ENCODE measurements at places on chromosomes 12 and 14.

DNA sequence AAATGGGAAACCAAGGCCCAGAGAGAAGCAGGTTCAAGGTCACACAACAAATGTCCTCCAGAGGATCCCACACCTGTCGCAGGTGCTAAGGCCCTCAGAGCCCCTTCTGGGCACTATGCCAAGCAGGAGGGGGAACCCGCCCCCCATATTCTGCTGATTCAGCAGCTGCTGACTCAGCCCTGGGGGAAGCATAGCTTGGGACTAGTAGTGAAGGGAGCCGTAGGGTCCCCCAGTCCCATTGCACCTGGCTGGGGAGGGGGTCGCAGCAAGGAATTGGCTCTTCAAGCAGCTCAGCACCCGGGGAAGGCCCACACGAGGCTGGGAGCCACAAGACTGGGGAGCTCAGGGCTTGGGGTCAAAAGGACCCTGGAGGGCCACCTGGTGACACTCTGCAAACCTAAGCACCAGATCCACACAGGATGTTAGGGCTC, 1.0 kb downstream of the RASAL1 start:
- DNase-seq, result no peak

GRCh38 chr12:66903782-66904396, 225.0 kb upstream of the GRIP1 start:
- no peak for DNase-seq

GRCh38 chr12:51589557-51590176, 1.4 kb upstream of the SCN8A start:
- DNase-seq, result no peak

DNA sequence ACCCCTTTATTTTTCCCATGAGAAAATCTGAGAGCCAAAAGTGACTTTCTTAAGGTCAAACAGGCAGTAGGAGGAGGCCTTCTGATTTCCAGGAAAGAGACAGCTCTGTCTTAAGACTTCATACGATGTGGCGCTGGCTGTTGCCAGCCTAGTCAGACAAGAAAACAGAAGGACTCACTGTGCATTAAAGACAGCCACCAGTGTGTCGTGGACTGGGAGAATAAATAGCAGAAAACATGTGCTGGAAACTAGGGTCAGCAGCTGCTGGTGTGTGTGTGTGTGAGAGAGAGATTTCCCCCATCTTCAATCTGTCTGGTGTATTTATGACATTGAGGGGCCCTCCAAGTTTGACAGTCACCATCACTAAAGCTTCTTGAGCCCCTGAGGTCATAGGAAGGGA, 708.6 kb upstream of the TMEM132C start:
- DNase-seq, result no peak

DNA sequence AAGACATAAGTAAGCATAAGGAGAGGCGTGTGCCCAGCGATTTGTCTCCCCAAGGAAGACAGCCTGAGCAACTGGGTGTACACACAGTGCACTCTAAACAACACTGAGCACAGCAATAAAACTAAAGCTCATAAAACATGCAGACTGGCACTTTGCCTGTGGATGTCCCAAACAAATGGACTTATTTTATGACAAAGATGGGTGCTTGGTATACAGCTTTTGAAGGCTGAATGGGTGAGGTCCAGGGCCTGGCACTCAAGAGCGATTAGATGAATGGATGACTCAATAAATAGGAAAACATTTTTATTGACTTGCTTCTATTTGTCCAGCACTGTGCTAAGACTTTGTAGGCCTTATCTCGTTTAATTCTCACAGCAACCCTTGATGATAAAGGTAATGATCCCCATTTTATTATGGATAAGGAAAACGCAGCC, 28.5 kb downstream of the LGMN start:
- no peak for DNase-seq

- no peak for DNase-seq
Observed at GRCh38 chr12:124449623-124450375, 117.6 kb downstream of the NCOR2 start.

DNA sequence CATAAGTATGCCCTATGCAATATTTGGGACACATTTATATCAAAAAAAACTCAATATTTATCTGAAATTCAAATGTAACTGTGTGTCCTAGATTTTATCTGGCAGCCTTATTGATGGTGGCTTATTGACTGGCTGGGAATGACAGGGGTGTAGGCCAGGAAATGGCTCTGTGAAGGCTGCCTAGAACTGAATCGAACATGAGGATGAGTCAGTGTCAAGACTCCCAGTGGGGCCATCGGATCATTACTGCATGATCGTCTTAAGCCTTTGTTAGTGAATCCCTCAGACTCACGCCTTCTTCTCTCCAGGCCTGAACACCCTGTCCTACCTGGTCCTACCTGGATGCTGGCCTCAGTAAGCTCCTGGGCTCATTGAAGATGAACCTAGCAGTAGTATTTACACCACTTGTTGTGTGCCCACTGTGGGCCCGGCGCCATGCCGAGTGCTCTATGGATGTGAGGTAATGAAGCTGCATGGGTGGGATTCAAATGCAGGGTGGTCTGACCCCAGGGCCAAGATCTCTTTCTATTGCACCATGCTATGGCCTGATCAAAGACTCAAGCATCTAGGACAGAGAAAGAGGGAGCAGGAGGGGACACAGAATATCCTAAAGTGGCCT, 21.0 kb upstream of the FAIM2 start:
- no peak for DNase-seq

DNA sequence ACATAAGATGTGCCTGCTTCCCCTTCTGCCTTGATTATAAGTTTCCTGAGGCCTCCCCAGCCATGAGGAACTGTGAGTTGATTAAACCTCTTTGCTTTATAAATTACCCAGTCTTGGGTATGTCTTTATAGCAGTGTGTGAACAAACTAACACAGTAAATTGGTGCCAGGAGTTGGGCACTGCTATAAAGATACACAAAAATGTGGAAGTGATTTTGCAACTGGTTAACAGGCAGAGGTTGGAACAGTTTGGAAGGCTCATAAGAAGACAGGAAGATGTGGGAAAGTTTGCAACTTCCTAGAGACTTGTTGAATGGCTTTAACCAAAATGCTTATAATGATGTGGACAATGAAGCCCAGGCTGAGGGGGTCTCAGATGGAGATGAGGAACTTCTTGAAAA, 264.1 kb downstream of the DACT1 start:
- no peak for DNase-seq

- DNase-seq, result no peak
Observed at GRCh38 chr12:123867141-123867540, 105.0 kb downstream of the DNAH10 start.

DNA sequence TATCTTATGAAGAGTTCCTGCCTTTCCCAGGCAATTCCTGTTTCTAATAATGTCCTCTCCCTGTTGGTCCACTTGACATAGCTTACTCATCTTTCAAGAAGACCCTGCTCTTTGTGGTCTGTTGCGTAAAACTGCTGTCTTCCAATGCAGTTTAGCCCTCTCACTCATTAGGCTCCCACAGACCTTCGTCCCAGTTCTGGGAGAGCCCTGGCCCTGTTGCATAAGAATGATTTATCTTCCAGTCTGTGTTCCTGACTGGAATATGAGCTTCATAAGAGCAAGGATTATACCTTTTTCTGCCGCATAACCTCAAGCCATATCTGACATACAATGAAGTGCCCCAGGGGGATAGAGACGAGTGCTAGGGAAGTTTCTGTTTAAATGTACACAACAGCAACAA, 365.9 kb upstream of the NOVA1 start:
- no peak for DNase-seq

- DNase-seq, result no peak
Observed at GRCh38 chr12:104243551-104243950, 28.0 kb downstream of the TXNRD1 start.

DNA sequence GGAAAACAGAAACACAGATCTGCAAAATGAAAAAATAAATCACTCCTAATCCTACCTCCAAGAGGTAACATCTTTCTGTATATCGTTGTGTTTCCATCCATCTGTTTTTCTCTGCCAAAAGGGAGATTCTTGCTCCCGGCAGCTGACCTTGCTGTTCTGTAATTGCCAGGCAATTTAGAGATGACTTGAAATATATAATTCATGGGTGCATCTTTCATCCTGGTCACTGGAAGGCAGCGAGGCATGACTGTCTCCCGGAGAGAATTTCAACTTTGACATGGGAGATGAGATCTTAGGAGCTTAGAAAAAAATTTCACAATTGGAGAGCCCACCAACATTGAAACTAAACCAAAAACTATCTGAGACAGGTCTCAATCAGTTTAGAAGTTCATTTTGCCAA, 53.0 kb downstream of the WSCD2 start:
- DNase-seq, result no peak

All from nephron progenitor cell (in vitro differentiated cells).